ENCODE measurements at places on chromosomes 4 and X.

DNA sequence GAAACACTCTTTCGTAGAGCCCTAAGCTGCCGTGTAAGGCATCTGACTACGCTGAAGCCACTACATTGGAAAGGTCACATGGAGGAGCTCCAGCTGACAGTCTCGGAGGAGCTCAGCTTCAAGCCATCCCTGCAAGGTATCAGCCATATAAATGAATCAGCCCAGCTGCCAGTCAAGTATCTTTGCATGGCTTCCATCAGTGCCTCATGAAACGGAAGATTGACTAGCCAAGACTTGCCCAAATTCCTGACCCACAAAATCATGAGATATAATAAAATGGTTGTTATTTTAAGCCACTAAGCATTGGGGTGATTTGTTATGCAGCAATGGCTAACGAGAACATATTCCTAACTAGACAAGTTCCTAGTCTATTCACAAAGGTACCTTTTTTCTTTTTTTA is 104.1 kb upstream of the SCOC start:
- no peak for DNase-seq

GRCh38 chr4:174047363-174047762 is 236.1 kb downstream of the FBXO8 start:
- DNase-seq: no peak

DNA sequence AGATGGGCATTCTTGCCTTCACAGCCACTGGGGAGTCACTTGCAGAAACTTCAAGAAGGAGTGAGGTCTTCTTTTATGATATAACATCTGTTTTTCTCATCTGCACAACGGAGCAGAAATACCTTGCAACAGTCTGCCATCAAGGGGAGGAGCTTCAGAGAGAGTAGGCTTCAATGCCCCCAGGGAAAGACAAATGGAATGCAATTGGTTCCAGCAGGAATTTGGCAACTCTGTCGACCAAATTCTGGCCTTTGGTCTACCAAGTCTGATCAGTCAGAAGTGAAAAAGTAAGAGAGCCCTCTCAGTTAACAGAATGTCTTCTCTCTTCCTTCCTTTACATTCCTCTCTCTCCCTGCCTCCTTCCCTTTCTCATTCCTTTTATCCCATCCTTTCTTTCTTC is 229.3 kb downstream of the IDS start:
- no peak for DNase-seq

- DNase-seq: no peak
These were observed 24.5 kb downstream of the REPS2 start for GRCh38 chrX:16970977-16971376.

GRCh38 chr4:15653420-15653819 is 1.7 kb downstream of the FBXL5 start:
- no peak for DNase-seq

- no peak for DNase-seq
These were observed 12.3 kb upstream of the REPS2 start for GRCh38 chrX:16934185-16934584.
